ENCODE measurements at places on chromosomes 3 and 15.

- no peak for DNase-seq
These were observed 168.1 kb downstream of the XXYLT1 start for GRCh38 chr3:195102609-195103467.

DNA sequence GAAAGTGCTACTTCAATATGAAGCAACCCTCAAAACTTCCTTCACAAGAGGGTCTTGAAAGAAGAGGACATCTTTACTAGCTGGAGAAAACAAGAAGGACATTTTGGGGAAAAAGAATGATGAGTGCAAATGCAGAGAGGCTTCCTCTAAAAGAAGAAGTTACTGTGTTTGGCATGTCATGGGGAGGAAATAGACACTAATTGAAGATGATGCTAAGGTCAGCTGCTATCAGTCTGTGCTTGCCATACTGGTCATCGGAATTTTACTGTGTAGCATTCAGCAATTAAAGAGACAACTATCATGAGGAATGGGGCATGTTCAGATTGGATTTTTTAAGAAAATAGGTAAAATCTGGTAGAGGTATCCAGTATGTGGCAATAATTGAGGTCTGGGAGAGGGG is 60.0 kb downstream of the THRB start:
- no peak for DNase-seq

GRCh38 chr15:41205315-41205714 is 25.2 kb downstream of the EXD1 start:
- no peak for DNase-seq

- no peak for DNase-seq
These were observed 1.1 kb downstream of the RAB6B start for GRCh38 chr3:133894353-133895207.

GRCh38 chr3:61564395-61565059 is 3.2 kb downstream of the PTPRG start:
- DNase-seq = peak; percentile 90

DNA sequence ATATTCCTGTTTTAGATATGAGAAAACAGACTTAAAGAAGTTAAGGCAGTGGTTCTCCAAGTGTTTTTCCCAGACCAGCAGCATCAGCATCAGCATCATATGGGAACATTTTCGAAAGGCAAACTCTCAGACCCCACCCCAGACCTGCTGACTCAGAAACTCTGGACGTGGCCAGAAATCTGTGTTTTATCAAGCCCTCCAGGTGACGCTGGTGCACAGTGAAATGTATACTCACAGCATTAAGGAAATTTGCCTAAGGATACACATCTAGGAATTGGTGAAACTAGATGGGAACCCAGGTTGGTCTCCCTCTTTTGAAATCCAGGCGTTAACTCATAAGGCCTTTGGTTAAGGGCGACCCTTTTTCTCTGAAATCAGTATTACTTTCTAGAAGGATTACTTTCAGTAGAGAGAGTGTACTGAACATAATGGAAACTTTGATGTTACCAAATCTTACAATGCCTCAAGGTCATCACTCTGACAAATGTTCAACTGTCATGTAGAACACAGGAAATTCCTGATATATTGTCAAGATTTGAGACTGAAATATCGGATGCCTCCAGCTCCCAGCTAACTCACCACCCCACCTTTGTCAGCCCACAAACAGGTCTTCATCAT is 910.2 kb downstream of the ROBO1 start:
- no peak for DNase-seq

GRCh38 chr3:147383617-147384016 is 22.7 kb downstream of the ZIC4 start:
- DNase-seq = no peak

- no peak for DNase-seq
These were observed 1.1 kb downstream of the CMTM7 start for GRCh38 chr3:32392536-32393302.

DNA sequence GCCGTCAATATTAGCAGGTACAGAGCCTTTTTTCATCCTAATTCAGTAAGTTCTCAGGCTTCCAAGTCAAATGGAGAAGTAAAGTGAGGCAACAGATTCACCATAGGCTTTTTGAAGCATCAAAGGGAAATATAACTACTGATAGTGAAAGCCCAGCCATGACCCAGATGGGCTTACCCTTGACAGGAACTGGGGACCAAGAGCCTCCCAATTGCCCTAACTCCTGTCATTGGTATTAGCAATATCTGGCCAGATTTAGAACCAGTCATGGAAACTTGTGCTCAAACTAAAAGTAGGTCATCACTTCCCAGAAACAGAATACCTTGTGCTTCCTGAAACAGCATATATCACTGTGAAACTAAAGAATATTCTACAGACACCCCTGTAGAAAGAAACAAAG is 33.0 kb downstream of the NME9 start:
- DNase-seq = no peak

DNA sequence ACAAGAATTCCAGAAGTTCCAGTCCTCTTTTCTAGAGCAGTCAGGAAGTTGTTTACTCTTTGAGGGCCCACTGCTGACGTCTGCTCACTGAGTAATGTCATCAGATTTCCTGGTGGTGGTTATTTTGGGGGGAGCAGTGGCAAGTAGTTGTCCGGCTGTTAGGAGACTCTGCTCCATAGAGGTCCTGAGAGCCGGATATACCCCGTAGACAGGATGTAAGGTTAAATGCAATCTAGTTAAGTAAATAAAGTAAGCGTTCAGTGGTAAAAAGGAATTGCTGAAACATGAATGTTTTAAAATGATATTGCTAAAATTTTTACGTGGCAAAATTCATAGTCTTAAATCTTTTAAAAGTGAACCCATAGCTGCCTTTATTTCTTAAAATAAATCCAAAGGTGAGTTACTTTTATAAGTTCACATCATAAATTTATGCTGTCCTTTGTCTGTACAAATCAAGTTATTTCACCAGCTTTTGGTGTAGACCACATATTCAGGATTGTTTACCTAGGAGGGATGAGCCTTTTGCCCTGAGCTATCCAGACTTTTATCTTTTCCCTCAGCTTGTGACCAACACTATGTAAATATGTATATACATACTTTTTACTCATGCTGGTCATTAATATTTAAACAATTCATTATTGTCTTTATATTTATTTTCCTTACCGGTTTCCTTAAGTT is 65.8 kb downstream of the PDE8A start:
- DNase-seq = no peak

GRCh38 chr3:30407651-30408050 is 198.8 kb upstream of the TGFBR2 start:
- no peak for DNase-seq

DNA sequence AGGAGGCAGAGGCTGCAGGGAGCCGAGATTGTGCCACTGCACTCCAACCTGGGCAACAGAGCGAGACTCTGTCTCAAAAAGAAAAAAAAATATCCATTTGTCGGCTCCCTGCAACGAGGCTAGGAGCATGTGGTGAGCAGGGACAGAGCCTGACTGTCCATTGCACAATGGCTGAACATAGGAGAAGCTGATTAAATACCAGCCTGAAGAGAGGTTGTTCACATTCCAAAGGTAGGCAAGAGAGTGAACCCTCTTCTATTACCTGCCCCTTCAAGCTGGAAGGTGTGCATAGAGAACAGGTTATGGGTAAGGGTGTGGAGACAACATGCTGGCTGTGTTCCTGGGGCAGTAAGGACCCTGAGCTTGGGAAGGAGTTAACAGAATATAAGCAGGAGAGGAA is 78.7 kb downstream of the DAPK2 start:
- no peak for DNase-seq

DNA sequence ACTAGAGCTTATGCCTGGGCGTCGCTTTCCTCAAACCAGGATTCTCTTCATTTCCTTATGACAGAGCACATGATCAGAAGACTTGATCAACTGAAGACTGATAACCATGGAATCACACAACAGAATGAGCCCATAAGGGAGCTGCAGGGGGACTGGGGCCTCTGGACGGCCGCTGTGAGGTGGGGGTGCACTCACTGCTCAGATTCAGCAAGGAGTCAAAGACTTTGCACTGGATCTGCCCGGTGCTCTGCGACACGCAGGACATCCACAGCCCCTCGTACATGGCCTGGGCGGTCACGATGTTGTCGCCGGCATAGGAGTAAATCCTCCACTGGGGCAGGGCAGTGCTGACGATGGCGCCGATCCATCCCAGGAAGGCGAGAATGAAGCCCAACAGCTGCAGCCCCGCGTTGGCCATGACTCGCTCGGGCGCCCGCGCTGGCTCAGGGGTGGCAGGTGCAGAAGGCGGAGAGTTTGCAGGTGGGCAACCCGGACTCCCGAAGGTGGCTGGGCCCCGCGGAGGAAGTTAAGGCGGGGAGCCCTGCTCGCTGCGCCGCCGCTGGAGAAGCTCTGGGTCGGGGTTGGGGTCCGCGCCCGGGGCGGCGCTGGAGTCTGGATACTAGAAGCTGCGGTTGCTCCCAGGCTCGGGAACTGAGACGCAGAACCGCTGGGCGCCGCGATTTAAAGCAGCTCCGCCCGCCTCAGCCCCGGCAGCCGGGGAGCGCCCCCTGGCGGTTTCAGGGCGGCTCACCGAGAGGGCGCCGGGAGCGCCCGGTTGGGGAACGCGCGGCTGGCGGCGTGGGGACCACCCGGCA is at the start of gene CLDN1:
TSS of gene CLDN1 (minus strand) at position 658 of the 815 bp plus-strand sequence. CDS start at position 418, 240 bp downstream.
- DNase-seq = peak; percentile 89

DNA sequence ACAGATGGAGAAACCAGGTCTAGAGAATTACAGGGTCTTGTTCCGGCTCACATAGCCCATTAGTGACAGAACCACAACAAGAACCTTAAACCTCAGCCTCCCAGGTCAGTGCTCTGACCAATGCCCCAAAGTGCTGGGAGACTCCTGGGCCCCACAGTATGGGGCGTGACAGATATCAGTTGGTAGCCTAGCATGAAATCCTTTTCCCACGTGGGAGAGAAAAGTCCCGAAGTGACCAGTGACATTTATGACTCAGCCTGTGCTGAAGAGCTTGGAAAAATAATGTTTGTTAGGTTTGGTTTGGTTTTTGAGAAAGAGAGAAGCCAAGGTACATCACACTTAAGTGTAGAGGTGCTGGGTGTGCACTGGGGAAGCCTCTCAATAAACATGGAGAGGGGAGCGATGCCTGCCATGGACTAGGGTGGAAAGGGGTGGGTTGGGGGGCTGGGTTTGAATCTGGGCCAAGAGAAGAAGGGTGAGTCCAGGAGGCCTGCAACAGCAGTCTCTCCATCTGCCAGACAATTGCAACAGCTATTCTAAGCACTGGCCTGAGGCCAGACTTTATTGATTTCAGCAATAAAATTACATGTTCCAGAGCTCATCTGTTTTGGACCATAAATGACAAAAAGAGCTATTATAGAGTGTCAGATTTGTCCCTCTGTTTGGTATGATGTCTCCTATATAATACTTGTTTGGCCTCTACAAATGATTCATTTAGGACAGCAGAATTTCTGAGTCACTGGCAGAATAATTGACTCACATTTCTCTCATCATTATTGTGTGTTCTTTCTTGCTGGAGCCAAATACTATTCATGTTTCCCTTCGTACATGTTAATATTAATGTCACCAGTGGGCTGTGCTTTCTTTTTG is 43.4 kb downstream of the C2CD4A start:
- DNase-seq = no peak

DNA sequence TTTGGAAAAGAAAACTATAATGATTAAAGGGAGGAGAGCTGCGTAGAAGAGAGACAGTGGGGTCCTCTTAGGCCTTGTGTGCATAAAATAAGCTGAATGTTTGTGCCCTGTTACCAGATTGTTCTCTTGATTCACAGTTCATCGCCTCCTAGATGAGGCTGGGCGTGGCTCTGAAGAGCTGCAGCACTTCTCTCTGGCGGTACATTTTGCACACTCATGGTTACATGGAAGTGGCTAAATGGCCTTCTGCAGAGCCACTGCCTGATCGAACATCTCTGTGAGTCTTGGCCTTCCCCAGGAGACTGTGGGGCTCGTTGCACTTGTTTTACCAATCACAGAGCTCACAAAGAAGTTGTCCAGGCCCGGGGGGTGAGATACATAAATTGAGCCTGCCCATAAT is 208.8 kb downstream of the GABRG3 start:
- no peak for DNase-seq

DNA sequence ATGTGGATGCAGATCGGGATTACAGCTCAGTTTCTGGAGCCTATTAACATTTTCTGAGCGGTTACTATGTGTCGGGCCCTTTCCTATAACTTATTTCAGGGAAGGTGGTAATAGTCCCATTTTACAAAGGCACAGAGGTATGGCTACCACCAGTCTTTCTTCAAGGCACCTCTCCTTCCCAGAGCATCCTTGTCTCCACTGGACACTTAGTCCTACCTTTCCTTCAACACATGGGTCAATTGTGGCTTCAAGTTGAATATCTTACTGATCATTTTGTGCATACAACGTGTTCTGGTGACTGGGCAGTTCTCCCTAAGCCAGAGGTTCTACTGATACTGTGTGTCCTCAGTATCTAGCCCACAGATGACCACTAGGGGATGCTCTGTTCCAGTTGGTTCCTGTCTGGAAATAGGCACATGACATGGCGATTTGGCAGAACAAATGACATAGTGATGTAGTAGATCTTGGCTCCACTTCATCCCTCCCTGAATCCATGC is 60.7 kb upstream of the CMTM8 start:
- no peak for DNase-seq

GRCh38 chr3:24158761-24159454 is 213.8 kb downstream of the NR1D2 start:
- no peak for DNase-seq

DNA sequence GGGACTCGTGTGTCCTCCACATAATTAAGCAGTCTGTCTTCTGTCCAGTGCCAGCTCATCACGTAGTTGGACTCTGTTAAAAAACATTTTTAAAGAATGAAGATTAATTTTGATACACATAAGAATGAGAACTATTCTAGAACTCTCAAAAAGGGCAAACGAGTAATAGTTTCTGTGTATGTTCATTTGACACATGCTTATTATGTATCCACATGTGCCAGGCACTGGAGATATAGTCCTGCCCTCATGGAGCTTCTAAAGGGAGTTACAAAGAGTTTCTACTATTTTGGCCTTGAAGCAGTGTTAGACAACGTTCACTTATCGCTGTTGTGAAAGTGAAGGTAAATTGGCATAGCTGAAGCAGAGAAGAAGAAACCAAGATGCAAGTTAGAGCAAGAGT is 326.7 kb upstream of the CTDSPL start:
- DNase-seq = no peak

DNA sequence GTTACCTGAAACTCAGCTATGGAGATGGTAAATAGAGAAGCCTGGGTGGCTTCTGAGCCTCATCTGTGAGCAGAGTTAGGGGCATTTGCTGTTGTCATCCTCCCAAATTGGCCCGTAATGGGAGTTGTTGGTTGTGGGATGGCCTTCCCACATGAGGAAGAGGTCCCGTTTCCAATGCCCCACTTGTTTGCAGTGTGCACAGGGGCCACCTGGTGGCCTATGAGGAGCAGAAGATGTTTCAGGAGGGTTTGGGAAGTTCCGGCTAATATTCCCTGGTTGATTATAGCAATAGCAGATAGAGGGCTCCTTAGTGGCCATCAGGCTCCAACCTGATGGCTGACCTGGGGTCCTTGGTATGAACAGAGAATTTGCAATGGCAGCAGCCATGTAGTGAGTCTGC is 1546.5 kb downstream of the OTOL1 start:
- no peak for DNase-seq

- no peak for DNase-seq
These were observed 100.7 kb downstream of the LRTM1 start for GRCh38 chr3:54827056-54827687.
